ENCODE measurements at places on chromosomes 12 and 14.

GRCh38 chr12:57731411-57732080, 7.0 kb downstream of the AGAP2 start:
- no peak for DNase-seq

GRCh38 chr12:32107359-32108267, 966 bp downstream of the BICD1 start:
- DNase-seq, result no peak

GRCh38 chr14:35412272-35413056, 7.9 kb upstream of the NFKBIA start:
- no peak for DNase-seq

DNA sequence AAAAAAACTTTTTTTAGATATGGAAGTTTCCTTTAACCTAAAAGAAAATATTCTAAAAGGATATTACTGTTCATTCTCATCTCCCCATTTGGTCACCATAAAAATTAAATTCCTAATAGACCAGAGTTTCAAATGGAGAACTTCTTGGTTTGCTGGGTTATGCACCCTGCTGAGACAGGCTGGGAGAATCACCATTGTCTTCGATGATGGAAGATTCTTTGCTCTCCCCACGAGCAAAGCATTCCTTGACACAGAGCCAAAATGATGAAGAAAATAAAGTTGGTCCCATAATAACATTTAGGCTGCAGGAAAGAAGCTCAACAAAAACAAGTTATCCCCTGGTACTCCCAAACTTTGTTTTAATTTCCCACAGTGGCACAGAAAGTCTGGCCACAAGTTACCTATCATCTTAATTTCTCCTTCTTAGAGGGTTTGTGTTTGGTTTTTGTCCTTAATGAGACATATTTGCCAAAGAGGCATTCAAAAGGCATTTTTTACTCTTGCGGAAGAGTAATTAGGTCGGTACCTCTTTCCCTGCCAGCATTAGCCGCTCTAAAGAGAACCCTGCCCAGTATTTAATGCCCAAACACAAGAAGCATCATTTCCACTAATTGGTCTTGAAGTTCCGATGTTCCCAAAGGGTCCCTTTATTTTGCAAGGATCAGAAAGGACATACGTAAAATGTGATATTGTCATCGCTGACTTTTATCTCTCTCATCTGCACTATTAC, 4.8 kb downstream of the DIO2 start:
- no peak for DNase-seq

DNA sequence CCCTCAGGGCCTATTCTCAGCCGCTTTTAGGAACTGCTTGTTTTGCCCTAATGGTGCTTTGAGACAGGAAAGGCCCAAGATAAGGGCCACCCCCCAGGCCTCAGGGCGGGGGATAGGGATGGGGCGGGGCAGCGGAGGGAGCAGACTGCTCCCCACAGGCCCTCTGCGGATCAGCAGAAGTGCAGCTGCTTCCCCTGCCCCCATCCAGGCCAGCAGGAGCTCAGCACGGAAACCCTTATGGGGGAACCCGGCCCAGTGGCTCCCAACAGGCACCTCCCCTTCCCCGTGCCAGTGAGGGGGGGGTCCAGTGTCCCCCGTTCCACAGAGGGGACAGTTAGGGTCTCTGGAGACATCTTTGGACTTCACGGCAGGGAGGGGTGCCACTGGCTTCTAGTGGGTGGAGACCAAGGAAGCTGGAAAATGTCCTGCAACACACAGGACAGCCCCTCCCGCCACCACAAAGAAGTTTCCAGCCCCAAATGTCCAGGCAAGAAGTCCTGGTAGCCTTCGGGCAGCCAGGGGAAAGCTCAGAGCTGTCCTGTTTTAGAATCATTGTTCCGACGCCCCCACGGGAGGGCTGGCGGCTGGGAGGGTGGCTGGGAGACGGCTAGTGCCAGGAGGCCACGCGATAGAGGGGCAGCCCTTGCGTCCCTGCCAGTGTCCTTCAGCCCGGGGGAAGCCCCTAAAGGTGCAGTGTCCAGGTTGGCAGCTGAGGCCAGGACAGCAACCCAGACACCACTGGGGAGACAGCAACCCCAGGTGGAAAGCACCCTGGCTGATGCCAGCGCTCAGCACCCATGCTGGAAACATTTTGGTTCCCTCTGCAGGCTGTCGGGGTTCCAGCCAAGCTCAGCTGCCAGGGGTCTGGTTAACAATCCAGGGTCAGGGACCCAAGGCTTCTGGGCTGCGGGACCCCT, 10.4 kb upstream of the GPR132 start:
- peak; percentile 15 for DNase-seq

DNA sequence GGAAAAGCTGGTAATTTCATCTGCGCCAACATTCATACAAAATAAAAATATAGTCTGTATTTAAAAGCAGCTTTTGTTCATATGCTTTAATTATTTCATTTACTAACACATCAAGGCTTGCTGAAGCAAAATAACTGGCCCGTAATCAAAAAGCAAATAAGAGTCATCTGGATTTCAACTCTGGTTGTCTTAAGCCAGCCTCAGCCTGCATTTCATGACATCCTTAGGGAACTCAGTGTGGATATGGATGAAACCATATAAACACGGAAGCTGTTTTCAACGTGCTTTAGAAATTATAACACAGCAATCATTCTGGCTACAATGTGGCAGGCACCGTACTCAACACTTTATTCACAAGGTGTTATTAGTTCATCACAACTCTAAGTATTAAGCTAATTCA, 852 bp downstream of the COX16 start:
- DNase-seq, result no peak

GRCh38 chr14:61379639-61380184, 58.3 kb downstream of the PRKCH start:
- no peak for DNase-seq

DNA sequence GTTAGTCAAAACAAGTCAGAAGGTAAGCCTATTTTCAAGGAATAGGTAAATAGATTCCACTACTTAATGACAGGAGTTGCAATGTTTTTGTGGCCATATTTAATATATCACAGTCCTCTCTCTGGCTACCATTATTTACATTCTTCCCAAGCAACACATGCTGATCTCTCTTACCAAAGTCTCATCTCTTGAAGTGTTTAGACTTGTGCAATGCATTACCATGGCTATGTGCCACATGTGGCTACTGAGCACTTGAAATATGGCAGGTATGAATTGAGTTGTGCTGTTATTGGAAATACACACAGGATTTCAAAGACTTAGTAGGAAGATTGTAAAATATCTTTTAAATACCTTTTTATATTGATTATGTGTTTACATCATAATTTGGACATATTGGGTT, 262.4 kb upstream of the PDE3A start:
- no peak for DNase-seq

- DNase-seq, result no peak
Measured at GRCh38 chr12:20050221-20050620, 318.1 kb upstream of the PDE3A start.
